Esophagus mucosa (tissue), 1 donor: ENCODE measurements at places on chromosomes 1 and 21. TPM values are rescaled to one million over a fixed set of nuclear protein-coding genes. Genes with fewer than 3 reads are reported as not detected.

Gene PLEKHG5
- 24.4 TPM for total RNA-seq

Gene RGS13
- not detected for total RNA-seq

Gene LRRC38
- total RNA-seq, result not detected

Gene DRAXIN
- 0.04 TPM for total RNA-seq

Gene MROH9
- total RNA-seq, result not detected

Gene TIAM1
- total RNA-seq, result 96.7 TPM

Gene PPP1R8
- total RNA-seq, result 30.0 TPM

Gene ANGPTL7
- total RNA-seq, result not detected

Gene PADI2
- 0.92 TPM for total RNA-seq

Gene SPRR3
- total RNA-seq, result 10,043 TPM

Gene KLHDC8A
- 3.1 TPM for total RNA-seq

Gene CLIC6
- total RNA-seq, result 0.60 TPM

Gene E2F2
- 13.9 TPM for total RNA-seq

Gene KIF17
- total RNA-seq, result 0.60 TPM

Gene CLCNKB
- not detected for total RNA-seq

Gene WNT4
- total RNA-seq, result 7.7 TPM

Gene ZMYND12
- 0.56 TPM for total RNA-seq

Gene S1PR1
- 4.0 TPM for total RNA-seq

Gene PTGER3
- total RNA-seq, result 0.12 TPM

Gene UTS2
- total RNA-seq, result not detected

Gene ARHGEF19
- total RNA-seq, result 21.9 TPM

Gene GREM2
- total RNA-seq, result 0.52 TPM

Gene DMRTA2
- 1.7 TPM for total RNA-seq

Gene FBXO2
- 5.9 TPM for total RNA-seq
